ENCODE measurements at places on chromosomes 5 and 9. TPM values are rescaled to one million over a fixed set of nuclear protein-coding genes. Genes with fewer than 3 reads are reported as not detected.

The TCERG1 gene
- polyA plus RNA-seq, result 45.0 TPM

GRCh38 chr5:113807427-113807991, 294.0 kb downstream of the YTHDC2 start:
- no peak overlapping the region for H3K27ac ChIP-seq
- no peak overlapping the region for H3K4me3 ChIP-seq
- DNase-seq, result no peak
- H3K27me3 ChIP-seq, result no peaks in the 10 kb centered on the region
- H3K4me1 ChIP-seq, result no peaks in the 10 kb centered on the region
- H3K36me3 ChIP-seq, result no peaks in the 10 kb centered on the region

GRCh38 chr5:148949841-148950470, 112.9 kb downstream of the SH3TC2 start:
- H3K27ac ChIP-seq, result no peak overlapping the region
- no peak for DNase-seq
- H3K4me3 ChIP-seq, result no peak overlapping the region
- peaks cover 4% of the 10 kb centered on the region for H3K27me3 ChIP-seq

The TAL2 gene
- not detected for polyA plus RNA-seq

The SLC45A2 gene
- not detected for polyA plus RNA-seq

- peaks cover 11% of the 10 kb centered on the region for H3K4me1 ChIP-seq
- no peak overlapping the region for H3K4me3 ChIP-seq
- H3K27ac ChIP-seq, result no peak overlapping the region
Observed at GRCh38 chr5:54837093-54837492, 148.3 kb downstream of the ESM1 start.

GRCh38 chr9:85502815-85503655, 238.7 kb downstream of the AGTPBP1 start:
- H3K36me3 ChIP-seq, result no peaks in the 10 kb centered on the region
- peaks cover 26% of the 10 kb centered on the region for H3K4me1 ChIP-seq
- H3K27ac ChIP-seq, result no peak overlapping the region
- DNase-seq, result peak; percentile 58
- H3K27me3 ChIP-seq, result peaks cover 23% of the 10 kb centered on the region

The ROR2 gene
- not detected for polyA plus RNA-seq

- no peaks in the 10 kb centered on the region for H3K36me3 ChIP-seq
- no peak for DNase-seq
- peaks cover 2% of the 10 kb centered on the region for H3K27me3 ChIP-seq
- no peak overlapping the region for H3K4me3 ChIP-seq
- peaks cover 39% of the 10 kb centered on the region for H3K4me1 ChIP-seq
Observed at GRCh38 chr5:149957855-149958254, 2.7 kb upstream of the SLC26A2 start.

The ZDHHC21 gene
- polyA plus RNA-seq, result 2.3 TPM

- H3K27ac ChIP-seq, result peak overlapping the region; percentile 47
- H3K4me3 ChIP-seq, result peak overlapping the region; percentile 54
- H3K4me1 ChIP-seq, result peaks cover 29% of the 10 kb centered on the region
- H3K27me3 ChIP-seq, result peaks cover 8% of the 10 kb centered on the region
- H3K36me3 ChIP-seq, result no peaks in the 10 kb centered on the region
- DNase-seq, result no peak
Observed at GRCh38 chr9:37906312-37907239, 2.6 kb upstream of the SLC25A51 start.

The CER1 gene
- not detected for polyA plus RNA-seq

The PCDHA12 gene
- not detected for polyA plus RNA-seq

The GARNL3 gene
- polyA plus RNA-seq, result 0.44 TPM

Measured in immature natural killer cell (primary cell).